Activated naive CD8-positive, alpha-beta T cell treated with anti-CD3 and anti-CD28 coated beads for 36 hours (primary cell): ENCODE measurements at places on chromosomes 16 and 17. TPM values are rescaled to one million over a fixed set of nuclear protein-coding genes. Genes with fewer than 3 reads are reported as not detected.
A peak's percentile ranks its signal among the peaks of the same experiment; 100 is the strongest.

DNA sequence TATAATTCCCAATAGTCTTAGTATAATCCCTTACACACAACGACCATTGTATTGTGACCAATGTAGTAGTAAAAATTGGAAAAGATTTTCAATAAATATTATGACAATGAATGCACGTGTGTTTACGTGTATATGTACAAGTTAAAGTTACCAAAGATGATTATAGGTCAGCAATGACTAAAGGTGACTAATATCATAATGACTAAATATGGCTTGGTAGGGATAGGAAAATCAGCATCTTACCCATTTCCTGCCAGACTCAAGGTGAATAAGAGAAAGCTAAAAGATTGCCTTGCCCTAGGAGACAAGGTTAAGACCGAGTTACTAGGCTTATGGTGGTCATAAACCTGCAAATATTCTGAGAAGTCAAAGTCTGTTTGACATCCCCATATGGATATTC is 34.4 kb downstream of the CPD start:
- peak overlapping the region; percentile 77 for H3K27ac ChIP-seq
- no peaks in the 10 kb centered on the region for H3K27me3 ChIP-seq
- H3K36me3 ChIP-seq = peaks cover 49% of the 10 kb centered on the region
- peak overlapping the region; percentile 4 for H3K4me3 ChIP-seq
- no peak for DNase-seq

DNA sequence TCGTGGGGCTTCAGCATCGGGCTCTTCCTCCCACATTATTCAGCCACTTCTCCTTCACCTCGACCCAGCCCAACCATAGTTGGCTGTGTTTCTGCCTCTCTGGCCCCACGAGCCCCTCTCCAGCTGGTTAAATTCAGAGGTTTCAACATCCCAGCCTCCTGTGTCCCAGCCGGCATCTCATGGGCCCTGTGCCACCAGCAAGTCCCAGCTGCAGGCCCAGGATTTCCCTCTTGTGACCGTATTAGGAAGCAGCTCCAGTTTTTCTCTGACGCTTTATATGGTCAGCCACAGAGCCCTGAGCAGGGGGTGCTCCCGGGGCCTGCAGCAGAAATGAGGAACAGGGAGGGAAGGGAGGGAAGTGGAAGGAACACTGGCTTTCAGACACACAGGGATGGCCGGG is 27.4 kb downstream of the MYH11 start:
- H3K4me3 ChIP-seq = no peak overlapping the region
- no peaks in the 10 kb centered on the region for H3K36me3 ChIP-seq
- no peak overlapping the region for H3K27ac ChIP-seq
- no peak for DNase-seq

Gene XAF1
- 54.1 TPM for total RNA-seq

- peaks cover 3% of the 10 kb centered on the region for H3K36me3 ChIP-seq
- H3K4me1 ChIP-seq = peaks cover 6% of the 10 kb centered on the region
- no peaks in the 10 kb centered on the region for H3K27me3 ChIP-seq
- no peak overlapping the region for H3K4me3 ChIP-seq
- H3K27ac ChIP-seq = no peak overlapping the region
- no peak for DNase-seq
Observed at GRCh38 chr17:8849311-8850041, 18.0 kb downstream of the PIK3R6 start.

Gene OMG
- 0.14 TPM for total RNA-seq

DNA sequence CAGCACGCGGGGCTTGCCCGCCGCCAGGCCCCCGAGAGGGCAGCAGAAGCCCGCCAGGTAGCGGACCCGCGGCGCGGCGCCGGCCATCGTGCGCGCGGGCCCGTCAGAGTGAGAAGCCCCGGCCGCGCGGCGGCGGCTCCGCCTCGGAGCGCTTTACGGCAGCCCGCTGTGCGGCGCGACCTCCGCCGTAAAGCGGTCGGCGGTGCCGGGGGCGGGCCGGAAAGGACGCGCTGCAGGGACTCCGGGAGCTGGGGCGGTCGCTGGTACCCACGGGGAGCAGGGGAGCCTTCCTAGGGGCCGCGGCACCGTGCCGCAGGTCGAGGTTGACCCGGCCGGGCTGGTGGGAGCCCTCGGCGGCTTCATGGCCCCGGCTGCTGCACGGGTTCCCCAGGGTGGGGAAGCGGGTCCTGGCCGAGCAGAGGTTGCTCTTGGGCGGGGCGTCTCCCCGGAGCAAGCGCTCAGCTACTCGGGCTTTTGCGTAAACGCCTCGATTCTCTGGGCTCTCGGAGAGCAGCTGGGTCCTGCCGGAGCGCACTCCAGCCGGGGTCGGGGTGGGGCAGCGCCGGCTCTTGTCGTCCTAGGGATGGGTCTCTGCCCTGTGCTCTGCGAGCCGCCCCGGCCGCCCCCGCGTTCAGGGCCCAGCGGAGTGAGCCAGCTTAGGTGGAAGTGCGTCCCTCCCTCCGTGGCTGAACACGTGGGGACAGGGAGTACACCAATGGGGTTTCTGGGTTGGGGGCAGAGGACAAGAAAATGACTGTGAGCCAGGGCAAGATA is at the start of gene FAAP100:
Gene FAAP100 (minus strand): TSS at position 110 of the 774 bp plus-strand sequence. CDS start 23 bp downstream, at position 87.
- DNase-seq = peak; percentile 92
- peak within 1 kb of the TSS; percentile 91 for H3K4me3 ChIP-seq
- peaks cover 21% of the 10 kb centered on the region for H3K36me3 ChIP-seq

Gene SKAP1
- total RNA-seq = 54.2 TPM

Gene FOXC2
- total RNA-seq = not detected

GRCh38 chr17:38873640-38874380 is 4.0 kb downstream of the LASP1 start:
- H3K27ac ChIP-seq = peak overlapping the region; percentile 95
- peaks cover 74% of the 10 kb centered on the region for H3K4me1 ChIP-seq
- peaks cover 36% of the 10 kb centered on the region for H3K36me3 ChIP-seq
- peak overlapping the region; percentile 29 for H3K4me3 ChIP-seq
- peaks cover 6% of the 10 kb centered on the region for H3K27me3 ChIP-seq

DNA sequence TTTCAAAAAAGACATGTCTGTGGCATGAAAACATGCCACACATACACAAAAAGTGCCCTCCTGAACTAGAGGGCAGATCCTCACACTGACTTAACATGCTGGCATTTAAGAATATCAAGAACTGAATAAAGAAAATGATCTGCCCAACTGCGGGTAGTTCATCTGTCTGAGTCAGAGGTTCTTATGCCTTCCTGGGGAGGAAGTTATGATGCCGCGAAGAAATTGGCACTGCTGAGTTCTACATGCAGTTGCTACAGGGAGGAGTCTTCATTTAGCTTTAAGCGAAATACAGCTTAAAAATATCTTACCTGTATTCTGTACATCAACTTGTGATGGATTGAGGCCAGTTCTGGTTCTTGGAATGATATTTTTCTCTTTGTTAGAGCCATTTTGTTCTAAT is 6.3 kb downstream of the ALDH3A2 start:
- H3K27ac ChIP-seq = no peak overlapping the region
- H3K4me3 ChIP-seq = no peak overlapping the region
- peaks cover 14% of the 10 kb centered on the region for H3K4me1 ChIP-seq
- H3K36me3 ChIP-seq = peaks cover 25% of the 10 kb centered on the region
- no peaks in the 10 kb centered on the region for H3K27me3 ChIP-seq

GRCh38 chr17:69607162-69607834 is 192.8 kb downstream of the MAP2K6 start:
- peaks cover 12% of the 10 kb centered on the region for H3K4me1 ChIP-seq
- peak; percentile 26 for DNase-seq
- H3K4me3 ChIP-seq = no peak overlapping the region
- H3K36me3 ChIP-seq = no peaks in the 10 kb centered on the region
- peaks cover 7% of the 10 kb centered on the region for H3K27me3 ChIP-seq

Gene UTS2R
- total RNA-seq = not detected
